SHP77 (cell line): ENCODE measurements at places on chromosomes 6 and 20.

- DNase-seq: no peak
Observed at GRCh38 chr6:122833021-122833491, 44.0 kb downstream of the SMPDL3A start.

DNA sequence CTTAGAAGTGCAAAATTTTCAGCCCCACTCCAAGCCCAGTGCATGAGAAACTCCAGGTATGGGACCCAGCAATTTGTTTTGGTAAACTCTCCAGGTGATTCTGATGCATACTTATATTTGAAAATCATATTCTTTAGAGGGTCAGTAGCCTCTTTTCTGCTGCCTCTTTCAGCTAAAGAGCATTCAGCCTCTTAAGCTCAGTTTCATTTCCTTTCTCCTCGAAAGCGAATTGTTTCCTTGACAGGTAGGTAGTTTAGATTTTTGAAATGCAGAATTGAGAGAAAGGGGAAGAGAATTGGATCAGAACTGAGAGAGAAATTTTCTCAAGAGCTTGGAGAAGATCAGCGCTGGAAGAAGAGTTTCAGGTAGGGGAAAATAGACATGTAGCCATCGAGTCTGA is 995.8 kb upstream of the FLRT3 start:
- DNase-seq: no peak

DNA sequence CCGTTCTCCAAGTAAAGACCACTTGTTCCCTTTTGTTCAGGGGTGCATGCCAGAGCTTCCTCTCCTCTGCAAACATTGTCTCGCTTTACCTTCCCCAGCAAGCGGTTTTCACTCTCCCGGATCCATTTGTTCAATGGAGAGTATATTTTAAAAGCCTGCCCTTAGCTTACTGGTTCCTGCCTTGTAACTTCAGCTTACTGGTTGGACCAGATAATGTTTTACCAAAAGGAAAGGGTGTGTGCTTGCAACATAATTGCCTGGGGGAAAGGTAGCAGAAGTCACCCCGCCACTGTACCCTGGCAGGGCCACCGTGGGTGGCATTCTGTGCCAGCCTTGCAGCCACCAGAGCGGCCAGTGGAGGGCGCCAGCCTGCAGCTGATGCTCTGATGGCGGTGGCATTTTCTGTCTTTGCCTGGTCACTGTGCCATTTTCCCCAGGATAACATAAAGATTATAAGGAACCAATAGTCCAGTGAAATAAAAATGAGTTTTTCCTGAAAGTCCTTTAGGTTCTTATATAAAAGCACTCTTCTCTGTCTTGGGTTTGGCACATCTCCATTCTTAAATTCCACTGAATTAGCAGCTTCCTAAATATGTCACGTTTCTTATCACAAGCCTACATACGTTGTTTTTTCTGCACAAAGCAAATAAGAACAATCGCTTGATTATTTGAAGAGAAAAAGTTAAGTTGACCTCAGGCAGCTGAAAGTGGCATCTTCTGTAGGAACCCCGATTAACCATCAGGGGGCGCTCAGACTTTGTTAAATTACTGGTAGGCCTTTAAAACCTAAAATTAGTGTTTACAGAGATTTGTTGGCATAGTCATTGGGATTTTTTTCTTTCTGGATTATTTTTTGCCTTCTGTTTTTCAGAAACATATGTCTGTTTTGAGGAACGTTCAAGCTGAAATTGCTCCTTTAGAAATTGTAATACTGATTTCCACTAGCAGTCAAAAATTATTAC is 67.4 kb upstream of the XRN2 start:
- peak; percentile 66 for DNase-seq

GRCh38 chr6:168115748-168116437 is 36.9 kb upstream of the FRMD1 start:
- no peak for DNase-seq

DNA sequence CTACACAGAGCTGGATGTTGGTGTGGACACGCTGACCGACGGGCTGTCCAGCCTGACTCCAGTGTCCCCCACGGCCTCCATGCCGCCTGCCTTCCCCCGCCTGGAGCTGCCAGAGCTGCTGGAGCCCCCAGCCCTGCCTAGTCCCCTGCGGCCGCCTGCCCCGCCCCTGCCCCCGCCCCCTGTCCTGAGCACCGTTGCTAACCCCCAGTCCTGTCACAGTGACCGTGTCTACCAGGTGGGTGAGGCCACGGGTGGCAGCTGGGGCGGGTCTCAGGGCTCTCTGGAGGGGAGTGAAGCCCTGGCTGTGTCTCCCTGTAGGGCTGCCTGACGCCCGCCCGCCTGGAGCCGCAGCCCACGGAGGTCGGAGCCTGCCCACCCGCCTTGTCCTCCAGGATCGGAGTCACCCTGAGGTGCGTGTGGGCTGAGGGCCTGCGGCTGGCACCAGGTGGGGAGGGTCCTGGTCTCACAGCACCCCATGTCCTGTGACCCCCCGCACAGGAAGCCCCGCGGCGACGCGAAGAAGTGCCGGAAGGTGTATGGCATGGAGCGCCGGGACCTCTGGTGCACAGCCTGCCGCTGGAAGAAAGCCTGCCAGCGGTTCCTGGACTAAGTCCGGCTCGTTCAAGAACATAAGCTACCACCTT is 2.9 kb downstream of the SLC2A4RG start:
- no peak for DNase-seq

- no peak for DNase-seq
Observed at GRCh38 chr6:38505826-38506225, 133.9 kb downstream of the BTBD9 start.

GRCh38 chr6:111322145-111322544 is 160.9 kb downstream of the REV3L start:
- no peak for DNase-seq

- no peak for DNase-seq
Observed at GRCh38 chr6:17519120-17519519, 81.0 kb upstream of the FAM8A1 start.

- DNase-seq: no peak
Observed at GRCh38 chr6:168090064-168090690, 11.2 kb upstream of the FRMD1 start.

- no peak for DNase-seq
Observed at GRCh38 chr6:105900125-105900937, 185.8 kb upstream of the PRDM1 start.

DNA sequence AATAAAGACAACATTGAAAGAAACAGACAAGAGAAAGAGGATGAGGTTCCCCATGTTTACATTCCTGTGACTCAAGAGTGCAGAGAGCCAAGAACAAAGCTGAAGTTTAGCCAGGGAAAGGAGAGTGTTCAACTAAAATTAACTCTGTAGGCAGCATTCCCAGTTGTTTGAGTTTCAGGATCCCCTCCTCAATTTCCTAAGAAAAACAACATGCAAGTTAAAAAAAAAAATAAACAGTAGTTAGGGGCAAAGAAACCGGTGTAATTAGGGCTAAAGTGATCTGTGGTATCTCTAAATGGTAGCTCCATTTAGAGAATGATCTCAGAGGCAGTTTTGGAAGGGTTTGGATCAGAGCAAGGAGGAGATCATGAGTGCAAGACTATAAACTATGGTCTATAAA is 30.9 kb upstream of the RAB23 start:
- DNase-seq: no peak

DNA sequence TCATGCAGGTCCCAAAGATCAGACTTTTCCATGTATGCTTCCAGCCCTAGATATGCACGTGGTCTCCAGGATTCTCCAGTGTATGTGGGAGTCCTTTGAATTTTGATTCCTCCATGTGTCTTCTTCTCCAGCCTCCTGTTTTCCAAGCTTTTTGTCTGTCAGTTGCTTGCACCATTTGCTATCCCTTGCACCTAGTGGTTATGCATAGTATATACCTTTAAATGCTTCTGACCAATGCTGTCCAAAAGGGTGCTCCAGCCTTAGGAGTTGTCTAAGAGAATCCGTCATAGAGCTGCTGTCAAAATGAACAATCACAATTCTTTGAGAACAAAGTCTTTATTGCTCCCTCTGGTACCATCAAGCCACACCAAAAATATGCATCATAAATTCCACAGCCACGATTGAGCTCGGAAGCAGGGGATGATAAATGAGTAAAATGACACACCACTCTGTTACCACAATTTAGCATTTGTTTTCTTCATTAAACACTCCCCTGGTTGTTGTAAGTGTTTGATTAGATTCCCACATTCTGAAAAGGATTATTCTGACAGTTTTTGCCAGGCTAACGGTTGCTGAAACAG is 706.2 kb upstream of the GJE1 start:
- no peak for DNase-seq

- DNase-seq: no peak
Observed at GRCh38 chr6:156948807-156949206, 171.6 kb downstream of the ARID1B start.

DNA sequence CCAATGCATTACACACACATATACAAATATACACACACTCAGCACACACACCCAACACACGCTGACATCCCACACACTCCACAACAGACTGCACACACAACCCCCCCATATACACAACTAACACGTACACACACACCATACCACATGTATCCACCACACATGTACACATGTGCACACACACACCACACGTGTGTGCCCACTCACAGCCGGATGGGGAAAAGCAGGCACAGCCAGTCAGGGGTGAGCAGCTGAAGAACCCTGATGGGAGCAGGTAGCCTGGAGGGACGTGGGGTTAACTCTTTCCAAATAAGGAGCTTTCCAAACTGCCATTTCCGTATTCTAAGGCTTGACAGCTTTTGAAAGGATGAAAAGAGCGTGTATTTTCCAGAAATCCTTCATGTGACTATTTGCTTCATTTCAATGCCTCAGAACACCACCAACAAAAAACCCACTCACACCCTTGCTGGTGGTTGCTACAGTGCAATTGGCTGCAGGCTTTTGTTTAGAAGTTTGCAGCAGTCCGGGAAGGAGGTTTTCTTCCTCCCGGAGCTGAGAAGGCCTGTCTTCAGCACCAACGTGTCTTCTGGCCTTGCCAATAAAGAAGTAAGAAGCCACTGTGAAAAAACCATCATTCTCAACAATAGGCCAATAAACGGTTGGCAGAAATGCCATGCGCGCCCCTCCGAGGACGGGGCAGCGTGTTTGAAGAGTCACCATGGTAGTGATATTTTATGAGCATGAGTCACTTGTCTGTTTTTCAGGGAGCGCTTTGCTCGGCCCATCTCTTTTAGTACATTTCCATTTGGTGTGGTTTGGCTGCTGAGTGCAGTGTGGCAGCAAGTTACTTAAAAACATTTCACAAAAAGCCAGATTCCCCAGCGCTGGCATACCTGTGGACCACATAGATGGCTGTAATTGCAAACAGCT is 131.3 kb upstream of the GMDS start:
- DNase-seq: peak; percentile 43

DNA sequence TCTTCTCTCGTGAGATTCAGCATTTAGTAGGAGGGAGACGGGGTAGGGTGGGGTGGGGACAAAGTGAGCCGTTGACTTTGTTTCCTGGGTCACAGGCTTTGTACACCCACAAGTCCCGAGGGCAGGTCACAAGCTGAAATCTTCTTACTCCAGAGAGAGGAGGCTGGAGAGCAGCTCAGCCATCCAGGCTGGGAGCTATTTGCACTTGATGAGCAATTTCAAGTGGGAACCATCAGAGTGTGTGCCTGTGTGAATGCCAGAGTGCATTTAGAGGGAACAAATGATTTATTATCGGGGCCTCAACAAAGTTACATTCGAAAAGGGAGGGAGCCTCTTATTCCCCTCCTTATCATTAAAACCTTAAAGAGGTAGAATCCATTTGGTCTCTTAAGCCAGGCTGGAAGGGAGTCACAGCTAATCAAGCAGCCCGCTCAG is 155.7 kb upstream of the JARID2 start:
- DNase-seq: no peak

DNA sequence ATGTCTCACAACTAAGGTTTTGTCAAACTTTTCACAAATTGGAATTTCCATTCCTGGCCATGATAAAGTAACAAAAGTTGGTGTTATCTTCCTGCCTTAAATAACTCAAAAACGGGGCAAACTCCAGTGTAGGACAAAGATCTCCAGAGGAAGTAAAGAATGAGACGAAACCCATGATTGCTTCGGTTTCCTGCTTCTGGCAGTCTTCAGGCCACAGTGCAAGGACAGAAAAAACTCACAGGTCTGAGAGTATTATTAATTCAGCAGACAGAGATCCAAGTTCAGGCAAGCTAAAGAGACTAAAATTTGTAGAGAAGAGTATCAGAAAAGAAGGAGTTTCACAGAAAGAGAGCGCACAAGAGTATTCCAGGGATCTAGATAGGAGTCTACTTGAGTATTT is 64.8 kb upstream of the RCAN2 start:
- no peak for DNase-seq

GRCh38 chr20:595330-596308 is 14.5 kb downstream of the TCF15 start:
- no peak for DNase-seq

- no peak for DNase-seq
Observed at GRCh38 chr6:139313784-139314545, 22.2 kb upstream of the TXLNB start.

DNA sequence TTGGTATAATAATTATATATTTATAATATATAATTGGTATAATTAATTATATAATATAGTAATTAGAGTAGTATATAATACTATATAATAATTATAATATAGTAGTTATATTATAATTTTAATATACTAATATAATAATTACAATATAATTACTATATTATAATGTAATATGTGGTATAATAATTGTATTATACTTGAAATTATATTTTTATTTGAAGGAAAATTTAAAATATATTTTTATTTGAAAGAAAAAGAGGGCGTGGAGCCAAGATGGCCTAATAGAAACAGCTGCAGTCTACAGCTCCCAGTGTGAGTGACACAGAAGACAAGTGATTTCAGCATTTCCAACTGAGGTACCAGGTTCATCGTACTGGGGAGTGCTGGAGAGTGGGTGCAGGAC is 365.9 kb downstream of the MMUT start:
- peak; percentile 3 for DNase-seq

GRCh38 chr6:143872201-143872600 is 7.9 kb downstream of the ZC2HC1B start:
- no peak for DNase-seq

GRCh38 chr6:149108749-149109100 is 208.8 kb upstream of the TAB2 start:
- no peak for DNase-seq

- no peak for DNase-seq
Observed at GRCh38 chr20:14355791-14356190, 18.4 kb upstream of the FLRT3 start.

- DNase-seq: no peak
Observed at GRCh38 chr6:41255110-41255509, 27.0 kb downstream of the TREML4 start.
